ENCODE measurements at places on chromosomes 3 and 15.

DNA sequence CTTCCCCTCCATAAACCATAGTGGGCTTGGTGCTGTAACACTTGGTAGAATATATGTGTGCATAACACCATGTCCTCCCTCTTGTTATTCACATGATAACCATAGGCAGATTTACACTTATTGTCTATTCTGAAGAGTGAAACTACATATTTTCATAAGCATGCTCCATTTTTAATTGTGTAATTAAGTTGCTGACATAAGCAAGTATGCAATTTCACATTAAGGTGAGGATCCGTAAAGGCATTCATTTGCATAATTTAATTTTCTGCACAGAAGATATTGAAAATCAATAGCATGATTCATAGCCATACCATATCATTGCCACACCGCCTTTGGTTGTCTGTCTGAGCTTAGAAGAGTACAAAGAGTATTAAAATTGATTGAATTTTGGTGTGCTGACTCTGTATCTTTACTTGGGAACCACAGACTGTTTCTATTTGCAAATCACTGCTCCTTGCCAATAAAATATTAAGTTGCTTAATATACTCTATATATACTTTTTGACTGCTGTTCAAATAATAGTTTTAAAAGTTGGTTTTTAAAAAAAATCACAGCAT, 182.4 kb downstream of the PTPRG start:
- no peak for DNase-seq

DNA sequence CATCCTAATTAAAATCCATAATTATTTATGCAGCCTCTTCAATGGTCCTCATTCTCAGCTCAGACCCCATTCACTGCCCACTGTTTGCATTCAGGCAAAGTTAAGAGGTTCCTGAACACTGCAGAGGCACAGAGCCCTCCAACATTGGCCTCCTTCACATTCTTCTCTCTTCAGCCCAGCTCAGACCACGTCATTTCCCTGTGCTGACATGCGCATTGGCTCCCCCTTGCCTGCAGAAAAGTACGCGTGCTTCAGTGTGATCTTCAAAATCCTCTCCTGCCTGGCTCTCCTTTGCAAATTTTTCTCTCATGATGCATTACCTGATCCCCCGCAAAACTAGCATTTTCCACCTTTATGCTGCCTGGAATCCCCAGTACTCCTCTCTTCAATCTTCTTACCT, 552.3 kb downstream of the NTRK3 start:
- DNase-seq = no peak

GRCh38 chr15:52344592-52344991, 49.0 kb upstream of the MYO5C start:
- DNase-seq = no peak

DNA sequence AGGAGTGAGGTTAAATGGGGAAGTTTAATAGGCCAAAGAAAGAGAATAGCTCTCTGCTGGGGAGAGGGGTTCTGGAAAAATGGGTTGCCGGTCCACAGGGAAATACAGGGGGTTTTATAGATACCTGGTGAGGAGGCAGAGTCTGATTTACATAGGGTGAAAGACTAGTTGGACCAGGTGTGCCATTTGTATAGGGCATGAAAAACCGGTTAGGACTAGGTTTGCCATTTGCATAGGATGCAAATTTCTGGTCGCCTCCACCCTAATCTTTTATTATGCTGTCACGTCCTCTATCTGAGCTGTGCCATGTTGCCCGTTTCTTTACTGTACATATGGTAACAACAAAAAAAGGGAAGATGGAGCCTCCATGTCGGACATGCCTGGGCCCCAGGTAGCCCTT, 960.1 kb downstream of the FHIT start:
- no peak for DNase-seq

- DNase-seq = no peak
These were observed 5.6 kb upstream of the P2RY14 start for GRCh38 chr3:151283907-151284461.

DNA sequence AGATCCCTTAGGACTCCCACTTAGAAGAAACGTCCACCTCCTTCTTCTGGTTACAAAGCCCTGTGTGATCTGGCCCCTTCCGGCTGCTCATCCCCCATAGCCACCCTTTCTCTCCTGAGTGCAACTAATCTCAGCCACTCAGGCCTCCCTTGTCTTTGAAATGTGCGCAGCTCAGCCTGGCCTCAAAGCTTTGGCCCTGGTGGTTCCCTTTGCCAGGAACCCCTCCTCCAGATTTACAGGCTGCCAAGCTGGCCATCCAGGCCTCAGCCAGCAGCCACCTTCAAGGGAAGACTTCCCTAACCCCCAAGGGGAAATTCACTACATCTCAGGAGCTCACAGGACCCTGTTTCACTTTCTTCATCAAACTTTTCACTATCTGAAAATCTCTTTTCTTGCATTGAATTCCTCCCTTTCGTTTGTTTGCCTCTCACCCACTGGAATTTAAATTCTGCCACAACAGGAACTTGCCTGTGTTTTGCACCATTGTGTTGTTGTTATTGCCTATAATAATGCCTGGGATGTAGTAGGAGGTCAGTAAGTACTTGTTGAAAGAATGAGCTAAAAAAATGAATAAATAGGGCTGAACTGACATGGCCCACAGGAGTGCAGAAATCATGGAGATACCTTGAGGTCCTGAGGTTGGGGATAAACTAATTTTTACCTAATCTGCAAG, 109.5 kb upstream of the PFN2 start:
- no peak for DNase-seq

DNA sequence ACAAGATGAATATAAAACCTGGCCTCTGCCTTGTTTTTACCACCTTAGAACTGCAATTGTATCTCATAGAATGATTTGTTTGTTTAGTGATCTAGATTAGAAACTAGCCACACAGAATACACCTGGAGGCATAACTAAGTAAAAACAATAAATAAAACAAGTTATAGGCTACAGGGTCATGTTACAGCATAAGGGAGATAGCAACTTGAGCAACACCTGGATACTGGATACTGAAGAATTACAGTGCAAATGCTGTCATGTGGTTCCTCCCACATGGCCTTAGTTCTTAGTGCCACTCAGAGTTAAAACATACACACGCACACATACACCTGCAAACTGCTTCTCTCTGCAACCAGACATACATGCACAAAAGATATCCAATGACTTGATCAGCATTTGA, 563.4 kb upstream of the DPPA4 start:
- DNase-seq = no peak

DNA sequence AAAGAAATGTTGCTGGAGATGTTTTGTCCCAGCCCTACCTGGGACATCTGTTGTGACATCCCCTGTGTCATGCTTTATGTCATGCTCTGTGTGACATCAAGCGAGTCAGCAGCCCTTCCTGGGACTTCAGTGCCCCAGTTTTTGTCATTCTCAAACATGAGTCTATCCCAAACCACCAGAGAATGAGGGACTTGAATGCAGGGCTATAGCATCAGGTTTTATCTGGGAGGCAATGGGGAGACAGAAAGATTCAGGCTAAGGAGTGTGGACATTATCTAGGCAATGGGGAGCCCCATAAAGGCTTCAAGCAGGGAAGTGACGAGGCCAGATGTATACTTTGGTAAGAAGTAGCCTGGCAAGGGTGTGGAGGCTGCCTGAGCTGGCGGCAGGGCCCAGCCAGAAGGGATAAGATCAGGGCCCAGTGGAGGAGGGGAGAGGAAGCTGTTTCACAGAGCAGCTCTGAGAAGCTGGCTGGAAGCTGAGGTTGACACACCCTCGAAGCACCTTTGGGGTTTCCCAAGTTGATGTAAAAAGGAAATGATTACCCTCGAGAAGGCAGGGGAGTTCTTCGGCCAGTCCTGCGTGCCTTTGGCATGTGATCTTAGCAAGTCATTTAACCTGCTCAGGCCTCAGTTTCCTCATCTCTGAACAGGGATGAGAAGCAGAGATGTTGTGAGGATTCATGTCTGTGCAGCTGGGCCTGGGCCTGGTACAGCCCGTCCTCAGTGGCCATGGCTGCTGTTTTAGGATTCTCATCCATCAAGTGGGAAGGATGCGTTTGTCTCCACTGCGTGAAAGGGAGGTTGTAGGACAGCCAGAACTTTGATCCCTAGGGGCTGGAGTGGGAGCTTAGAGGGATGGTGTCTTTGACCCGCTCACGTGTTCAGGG, 34.3 kb downstream of the IRAK2 start:
- DNase-seq = no peak

- DNase-seq = no peak
These were observed 54.1 kb upstream of the IGF2BP2 start for GRCh38 chr3:185878920-185879319.

DNA sequence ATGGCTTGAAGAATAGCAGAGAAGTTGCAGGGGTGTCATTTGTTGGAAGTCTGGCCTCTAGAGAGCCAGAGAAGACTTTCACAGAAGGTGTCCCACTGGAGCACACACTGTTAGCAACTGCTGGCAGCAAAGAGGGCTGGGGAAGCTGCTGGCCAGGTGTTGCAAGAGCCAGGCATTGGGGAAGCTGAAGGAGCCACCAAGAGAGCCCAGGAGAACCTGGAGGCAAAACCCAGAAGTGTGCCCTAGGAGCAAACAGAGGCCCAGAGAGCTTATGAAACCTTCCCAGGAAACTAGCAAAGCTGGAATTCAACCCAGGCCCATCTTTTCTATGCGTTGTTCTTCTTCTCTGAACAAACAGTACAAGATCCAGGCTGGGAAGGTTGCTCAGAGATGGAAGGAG, 132.7 kb upstream of the TRIM42 start:
- DNase-seq = no peak

DNA sequence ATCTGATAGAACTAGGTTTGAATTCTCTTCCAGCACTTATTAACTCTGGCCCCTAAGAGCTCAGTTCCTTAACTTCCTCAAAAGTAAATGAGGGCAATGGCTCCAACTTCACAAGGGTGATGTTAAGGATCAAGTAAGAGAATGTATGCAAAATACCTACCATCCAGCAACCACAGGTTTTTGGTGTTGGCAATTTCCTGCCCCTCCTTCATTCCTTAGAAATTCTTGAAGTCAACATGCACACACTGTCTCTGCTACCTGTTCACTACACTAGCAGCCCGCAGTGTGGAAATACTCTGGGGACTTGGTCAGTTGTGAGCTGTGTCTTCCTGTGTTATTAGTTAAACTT, 5.0 kb downstream of the ZBED2 start:
- no peak for DNase-seq

DNA sequence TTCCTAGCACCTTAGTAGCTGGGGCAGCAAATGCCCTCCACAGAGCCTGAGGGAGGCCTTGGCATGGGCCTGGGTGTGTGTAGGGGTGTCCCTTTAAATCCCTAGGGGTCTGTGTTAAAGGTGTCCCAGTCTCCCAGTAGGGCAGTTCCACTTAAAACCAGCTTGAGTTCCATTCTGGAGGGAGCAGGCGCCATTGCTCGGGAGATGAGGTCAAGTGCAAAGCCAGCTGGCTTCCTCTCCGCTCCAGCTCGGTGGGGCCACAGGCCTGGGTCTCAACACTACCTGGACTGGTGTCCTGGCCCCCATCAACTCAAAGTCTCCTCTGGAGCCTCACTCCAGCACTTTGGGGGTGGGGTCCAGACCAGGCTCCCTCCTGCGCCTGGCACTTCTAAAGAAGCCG, 25.2 kb downstream of the FEM1B start:
- no peak for DNase-seq

DNA sequence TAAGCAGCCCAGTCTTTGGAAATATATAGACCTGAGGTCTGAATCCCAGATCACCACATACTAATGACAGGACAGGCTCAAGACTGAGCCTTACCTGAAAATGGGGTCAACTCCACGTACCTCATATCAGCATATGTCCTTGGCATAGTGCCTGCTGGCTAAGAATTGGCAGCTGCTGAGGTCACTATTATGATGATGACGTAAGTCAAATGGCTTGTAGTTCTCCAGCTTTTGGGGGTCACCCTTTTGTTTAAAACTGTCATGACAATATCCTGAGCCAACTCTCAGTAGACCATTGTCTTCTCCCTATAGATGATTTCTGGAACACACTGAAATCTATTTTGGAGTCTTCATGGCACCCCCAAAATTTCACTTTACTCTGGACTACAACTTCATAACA, 16.8 kb upstream of the CADPS start:
- DNase-seq = no peak

GRCh38 chr15:60460931-60461330, 18.0 kb downstream of the ICE2 start:
- no peak for DNase-seq

DNA sequence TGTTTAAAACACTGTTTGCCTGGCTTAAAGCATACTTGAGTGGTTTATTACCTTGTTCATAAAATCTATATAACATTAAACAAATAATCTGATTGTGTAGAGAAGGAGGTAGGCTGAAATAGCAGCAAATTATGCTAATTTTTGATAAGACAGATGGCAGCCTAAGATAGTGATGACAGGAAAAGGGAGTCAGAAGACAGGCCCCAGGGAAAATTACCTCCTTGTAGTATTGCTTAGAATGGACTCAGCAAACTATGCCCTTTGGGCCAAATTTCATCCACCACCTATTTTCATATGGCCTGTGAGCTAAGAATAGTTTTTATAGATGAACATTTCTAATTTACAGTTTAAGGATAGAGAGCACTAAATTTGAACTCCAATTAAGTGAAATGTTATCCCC, 37.8 kb downstream of the CHD2 start:
- DNase-seq = no peak

GRCh38 chr3:111762537-111762936, 96.5 kb upstream of the PHLDB2 start:
- DNase-seq = peak; percentile 49

DNA sequence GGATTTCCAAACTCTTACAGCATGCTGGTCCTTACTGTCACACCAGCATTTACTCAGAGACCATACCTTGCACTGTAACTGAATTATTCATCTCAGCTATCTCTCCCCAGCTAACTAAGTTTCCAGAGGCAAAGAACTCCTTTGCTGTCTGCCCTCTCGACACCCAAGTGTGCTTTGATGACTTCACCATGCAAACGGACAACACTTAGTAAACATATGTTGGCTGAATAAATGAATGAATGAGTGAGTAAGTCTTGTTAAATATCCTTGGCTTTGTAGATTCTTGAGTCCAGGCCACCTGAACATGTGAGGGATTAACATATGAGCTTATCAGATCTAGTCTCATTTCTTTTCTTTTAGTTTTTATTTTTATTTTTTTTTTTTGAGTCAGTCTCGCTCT, 138.2 kb downstream of the PLD1 start:
- no peak for DNase-seq

DNA sequence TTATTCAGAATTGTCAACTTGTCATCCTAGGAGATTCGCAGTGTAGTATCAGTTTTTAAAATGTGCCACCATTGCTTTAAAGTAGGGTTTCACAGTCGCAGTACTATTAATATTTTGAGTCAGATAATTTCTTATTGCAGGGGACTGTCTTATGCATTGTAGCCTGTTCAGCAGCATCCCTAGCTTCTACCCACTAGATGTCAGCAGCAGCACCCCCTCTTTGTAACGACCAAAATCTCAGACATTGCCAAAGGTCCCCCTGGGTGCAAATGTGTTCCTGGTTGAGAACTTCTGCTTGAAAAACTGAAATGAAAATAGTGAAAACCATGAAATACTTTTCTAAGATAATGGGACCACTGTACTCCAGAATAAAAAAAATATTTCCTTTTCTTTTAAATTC, 474.8 kb downstream of the CNTN3 start:
- no peak for DNase-seq

- DNase-seq = no peak
These were observed 504.9 kb downstream of the MCTP2 start for GRCh38 chr15:94736236-94736635.

GRCh38 chr3:81910244-81910852, 148.9 kb upstream of the GBE1 start:
- no peak for DNase-seq

GRCh38 chr3:77142578-77142977, 102.7 kb downstream of the ROBO2 start:
- DNase-seq = no peak
